ENCODE measurements at places on chromosomes 3 and 15.

DNA sequence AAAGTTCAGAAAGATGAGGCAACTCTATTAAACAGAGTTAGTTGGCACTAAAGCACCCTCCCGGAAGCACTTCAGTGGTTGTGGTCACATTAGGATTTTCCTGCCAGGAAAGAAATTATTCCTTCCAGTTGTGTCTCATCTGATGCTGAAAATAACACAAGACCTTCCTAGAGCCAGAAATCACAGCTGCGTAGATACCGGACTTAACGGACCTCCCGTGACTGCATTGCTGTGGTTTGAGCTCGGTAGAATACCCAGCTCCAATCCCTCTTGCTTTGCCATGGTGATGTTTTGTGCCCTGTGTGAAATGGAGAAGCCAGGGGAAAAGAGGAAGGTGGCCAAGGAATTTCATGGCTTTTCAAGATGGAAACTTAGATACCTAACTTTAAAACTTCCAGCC, 215.0 kb upstream of the IGF1R start:
- DNase-seq = no peak

GRCh38 chr15:25790000-25790660, 73.0 kb downstream of the ATP10A start:
- DNase-seq = no peak

GRCh38 chr3:46824211-46824970, 38.9 kb downstream of the MYL3 start:
- DNase-seq = no peak

DNA sequence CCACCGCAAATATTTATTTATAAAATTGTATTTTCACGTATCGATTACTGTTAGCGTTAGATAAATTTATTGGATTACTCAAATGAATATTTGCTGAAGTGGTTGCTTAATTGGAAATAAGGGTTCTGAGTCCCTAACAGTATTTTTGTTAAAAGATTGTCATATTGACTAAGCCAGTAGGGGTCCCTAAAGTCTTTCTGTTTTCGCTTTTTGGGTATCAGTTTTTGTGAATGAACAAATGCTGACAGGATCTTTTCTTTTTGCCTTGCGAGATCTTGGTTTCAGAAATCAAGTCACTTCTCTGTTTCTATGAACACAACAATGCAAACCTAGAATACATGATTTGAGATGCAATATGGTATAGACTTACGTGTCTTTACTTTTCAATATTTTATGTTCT, 7.1 kb downstream of the RAD51 start:
- DNase-seq = no peak

DNA sequence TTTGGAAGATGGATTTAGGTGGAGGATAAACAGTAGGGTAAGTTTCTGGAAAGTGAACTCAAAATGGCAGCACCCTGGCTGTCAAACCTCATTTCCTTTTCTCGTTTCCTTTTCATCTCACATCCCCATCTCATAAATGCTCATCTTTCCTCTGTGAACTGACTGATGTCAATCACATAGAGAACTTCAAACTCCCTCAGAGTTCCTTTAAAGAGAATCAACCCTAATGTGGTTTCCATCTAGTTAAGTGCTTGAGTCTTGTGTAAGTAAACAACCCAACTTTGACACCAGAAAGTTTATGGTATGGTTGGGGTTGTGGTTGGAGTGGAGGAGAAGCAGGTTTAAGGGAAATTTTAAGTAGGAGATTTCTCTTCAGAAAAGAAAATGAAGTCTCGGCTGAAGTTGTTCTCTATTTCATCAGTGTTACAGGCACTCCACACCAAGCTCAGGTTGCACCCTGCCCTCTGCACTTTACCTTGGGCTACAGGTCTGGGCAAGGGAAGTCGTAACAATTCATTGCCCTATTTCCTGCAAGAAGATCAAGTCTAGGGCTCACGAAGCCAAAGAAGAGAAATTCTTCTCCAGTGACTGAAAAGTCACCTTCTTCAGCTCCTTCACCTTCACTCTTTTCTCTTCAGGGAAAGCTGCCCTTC, 34.4 kb upstream of the TNIK start:
- DNase-seq = no peak

- DNase-seq = no peak
These were observed 231.2 kb upstream of the CADM2 start for GRCh38 chr3:84727616-84728015.

DNA sequence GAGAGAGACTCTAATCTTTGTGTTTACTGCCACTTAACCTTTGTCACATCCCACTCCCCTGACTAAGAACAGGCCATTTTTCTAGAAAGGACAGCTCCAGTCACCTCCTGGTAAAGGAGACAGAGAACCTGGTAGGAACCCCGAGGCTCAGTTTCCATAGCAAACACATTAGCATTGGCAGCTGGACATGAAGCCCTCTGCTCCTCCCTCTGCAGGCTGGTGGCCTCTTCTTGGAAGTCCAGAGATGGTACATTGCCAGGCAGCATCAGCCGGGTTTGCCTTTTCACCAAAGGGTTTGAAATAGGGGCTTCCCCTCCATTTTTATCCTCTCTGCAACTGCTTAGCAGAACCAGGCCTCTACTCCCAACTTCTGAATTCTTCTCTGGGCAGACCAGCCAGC, 213.4 kb upstream of the SEMA6D start:
- no peak for DNase-seq

- DNase-seq = no peak
These were observed 132.6 kb downstream of the PLD1 start for GRCh38 chr3:171677706-171678105.

DNA sequence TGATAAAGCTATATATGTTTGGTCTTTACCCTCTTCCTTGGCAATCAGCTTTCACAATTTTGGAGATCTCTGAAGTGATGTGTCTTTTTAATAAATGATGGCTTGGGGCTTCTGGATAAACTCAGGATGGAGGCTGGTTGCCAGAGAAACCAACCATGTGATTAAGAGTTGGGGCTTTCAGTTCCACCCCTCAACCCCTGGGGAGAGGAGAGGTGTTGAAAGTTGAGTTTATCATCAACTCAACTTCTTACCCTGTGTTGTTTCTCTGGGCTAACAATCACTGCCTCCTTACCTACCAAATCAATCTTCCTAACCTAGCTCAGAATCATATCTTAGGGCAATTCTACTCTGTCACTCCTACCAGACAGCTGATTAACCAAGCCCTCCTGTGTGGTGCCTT, 735.8 kb downstream of the ZPLD1 start:
- no peak for DNase-seq

- DNase-seq = no peak
These were observed 45.2 kb downstream of the KLHL25 start for GRCh38 chr15:85749261-85750151.

- DNase-seq = no peak
These were observed 8.3 kb downstream of the LMCD1 start for GRCh38 chr3:8509961-8510360.

DNA sequence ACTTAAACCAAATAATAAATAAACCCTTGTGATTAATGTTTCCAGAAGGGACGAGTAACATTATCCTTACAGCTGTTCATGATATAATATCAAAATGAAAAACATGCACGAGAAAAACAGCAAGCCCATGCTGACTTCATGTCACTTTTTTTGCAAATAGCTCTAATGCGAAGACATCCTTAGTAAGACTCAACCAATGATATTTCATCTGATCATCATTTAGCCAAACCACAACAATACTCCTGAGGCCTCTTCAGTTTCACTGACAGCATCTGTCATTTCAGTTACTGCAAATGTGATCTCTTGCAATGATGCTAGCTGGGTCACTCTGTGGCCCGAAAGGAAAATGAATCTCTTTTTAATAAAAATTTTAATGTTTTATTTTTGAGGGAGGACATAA, 74.0 kb downstream of the POLR2M start:
- no peak for DNase-seq

- no peak for DNase-seq
These were observed 458 bp upstream of the STAC start for GRCh38 chr3:36379872-36380220.

- peak; percentile 64 for DNase-seq
These were observed 154.1 kb downstream of the TJP1 start for GRCh38 chr15:29668120-29668602.

DNA sequence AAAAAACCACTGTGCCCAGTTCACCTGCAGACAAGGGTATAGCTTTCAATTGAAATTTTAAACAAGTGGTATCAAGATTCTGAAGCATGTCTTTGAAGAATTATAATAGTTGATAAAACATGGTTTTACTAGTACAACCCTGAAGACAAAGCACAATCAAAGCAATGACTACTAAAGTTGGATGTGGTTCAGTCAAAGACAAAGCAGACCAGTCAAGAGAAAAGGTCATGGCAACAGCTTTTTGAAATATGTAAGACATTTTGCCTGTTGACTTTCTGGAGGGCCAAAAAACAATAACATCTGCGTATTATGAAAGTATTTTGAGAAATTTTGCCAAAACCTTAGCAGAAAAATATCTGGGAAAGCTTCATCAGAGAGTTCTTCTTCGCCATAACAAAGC, 1393.6 kb downstream of the SI start:
- DNase-seq = no peak

DNA sequence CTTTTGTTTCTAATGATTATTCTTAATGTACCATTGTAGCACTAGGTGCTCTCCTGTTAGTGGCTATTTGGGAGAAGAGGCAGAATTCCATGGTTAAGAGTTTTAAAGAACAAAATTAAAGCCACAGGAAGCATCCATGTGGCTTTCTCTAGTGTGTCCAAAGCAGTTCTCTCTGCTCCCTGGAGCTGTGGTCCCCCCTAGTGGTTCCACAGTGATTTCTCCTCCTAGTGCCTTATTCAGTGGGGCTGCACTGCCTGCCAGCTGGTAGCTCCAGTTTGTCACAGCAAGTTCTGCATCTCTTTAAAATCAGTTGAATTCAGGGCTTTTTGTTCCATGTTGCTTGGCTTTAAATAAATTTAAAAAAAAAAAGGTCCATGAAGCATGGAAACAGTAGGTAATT, 39.6 kb upstream of the FAM98B start:
- DNase-seq = peak; percentile 20

Data from neuronal stem cell (in vitro differentiated cells).